ENCODE measurements at places on chromosomes 2 and 18. TPM values are rescaled to one million over a fixed set of nuclear protein-coding genes. Genes with fewer than 3 reads are reported as not detected.

The ABCG8 gene
- not detected for total RNA-seq

The RIT2 gene
- total RNA-seq = not detected

The CDK15 gene
- total RNA-seq = not detected

The BBS5 gene
- total RNA-seq = 1.4 TPM

The LRATD1 gene
- total RNA-seq = not detected

The OTOS gene
- not detected for total RNA-seq

The GPR75 gene
- 2.3 TPM for total RNA-seq

The ALK gene
- not detected for total RNA-seq

The MC4R gene
- not detected for total RNA-seq

The GCKR gene
- not detected for total RNA-seq

The LTBP1 gene
- 0.58 TPM for total RNA-seq

The TNFAIP6 gene
- not detected for total RNA-seq

The CRYGC gene
- total RNA-seq = not detected

The GLI2 gene
- 0.88 TPM for total RNA-seq

The COPS7B gene
- total RNA-seq = 40.8 TPM

The MLPH gene
- total RNA-seq = not detected

The GNAL gene
- 0.24 TPM for total RNA-seq

The SIX3 gene
- not detected for total RNA-seq

The ASAP2 gene
- total RNA-seq = 0.15 TPM

The LIMS4 gene
- 0.67 TPM for total RNA-seq

The UGT1A3 gene
- not detected for total RNA-seq

The PTPRM gene
- total RNA-seq = 3.4 TPM

The GPR17 gene
- total RNA-seq = not detected

The ZEB2 gene
- total RNA-seq = 1.2 TPM

The FAP gene
- not detected for total RNA-seq

The ST8SIA5 gene
- not detected for total RNA-seq

The TUBB6 gene
- total RNA-seq = 1.9 TPM

The RPRM gene
- total RNA-seq = not detected

The NTSR2 gene
- total RNA-seq = not detected

The DNER gene
- not detected for total RNA-seq

The RTP5 gene
- not detected for total RNA-seq

The PSTPIP2 gene
- total RNA-seq = 12.8 TPM

The KCNG3 gene
- total RNA-seq = 0.13 TPM

The FARSB gene
- 17.0 TPM for total RNA-seq

The RUFY4 gene
- 0.36 TPM for total RNA-seq

The GPR45 gene
- total RNA-seq = not detected

Measured in activated naive CD4-positive, alpha-beta T cell treated with anti-CD3 and anti-CD28 coated beads, Interleukin-2, amount 10 ng/mL, durations not matched to agents 5 hours and 36 hours (primary cell).